Stimulated activated CD4-positive, alpha-beta T cell treated with anti-CD3 and anti-CD28 coated beads, Interleukin-12 subunit alpha, Interleukin-12 subunit beta, amount 100 ng/mL, for 24 hours (primary cell): ENCODE measurements at places on chromosomes 11 and 22.

DNA sequence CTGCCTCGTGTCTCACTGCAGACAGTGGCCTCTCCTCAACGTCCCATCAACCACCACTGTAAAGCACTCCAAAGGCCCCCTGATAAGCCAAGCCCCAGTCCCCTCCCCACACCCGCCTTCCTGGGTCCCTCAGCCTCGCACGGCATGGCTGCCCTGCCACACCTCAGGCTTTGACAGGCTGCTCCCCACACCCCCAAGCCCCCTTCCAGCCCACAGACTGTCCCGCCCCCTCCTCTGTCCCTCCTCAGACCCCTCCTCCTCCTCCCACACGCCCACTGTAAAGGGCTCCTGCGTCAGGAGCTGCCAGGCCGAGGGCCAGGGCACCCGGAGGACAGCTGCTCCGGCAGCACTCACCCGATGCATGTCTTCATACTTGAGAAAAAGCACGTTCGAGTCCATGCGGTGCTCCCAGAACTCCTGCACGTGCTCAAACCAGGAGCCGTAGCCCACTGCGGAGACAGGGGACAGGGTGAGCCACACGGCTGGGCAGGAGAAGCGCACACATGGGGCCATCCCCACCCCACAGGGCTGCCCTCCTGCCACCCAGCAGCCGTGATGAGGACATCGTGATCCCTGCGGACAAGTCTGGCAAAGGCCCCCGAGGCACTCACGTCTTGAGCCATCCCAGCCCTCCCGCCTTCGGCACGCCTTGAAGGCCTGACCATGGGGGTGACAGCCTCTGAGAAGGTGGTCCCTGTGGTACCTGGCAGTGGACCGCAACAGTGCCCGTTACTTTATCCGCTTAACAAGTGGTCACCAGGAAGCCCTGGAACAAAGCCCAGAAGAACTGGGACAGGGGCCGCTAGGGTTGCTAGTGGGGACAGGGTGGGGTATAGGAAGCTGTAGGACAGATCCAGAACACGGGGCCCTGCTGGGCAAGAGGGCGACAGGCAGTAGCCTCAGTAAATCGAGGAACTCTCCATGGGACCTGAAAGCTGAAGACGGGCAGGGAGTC is 21.5 kb upstream of the EFCAB6 start:
- DNase-seq = no peak

- DNase-seq = no peak
Measured at GRCh38 chr22:45740236-45740635, 68.6 kb downstream of the ATXN10 start.

- no peak for DNase-seq
Measured at GRCh38 chr11:102494216-102494615, 36.3 kb downstream of the MMP7 start.

DNA sequence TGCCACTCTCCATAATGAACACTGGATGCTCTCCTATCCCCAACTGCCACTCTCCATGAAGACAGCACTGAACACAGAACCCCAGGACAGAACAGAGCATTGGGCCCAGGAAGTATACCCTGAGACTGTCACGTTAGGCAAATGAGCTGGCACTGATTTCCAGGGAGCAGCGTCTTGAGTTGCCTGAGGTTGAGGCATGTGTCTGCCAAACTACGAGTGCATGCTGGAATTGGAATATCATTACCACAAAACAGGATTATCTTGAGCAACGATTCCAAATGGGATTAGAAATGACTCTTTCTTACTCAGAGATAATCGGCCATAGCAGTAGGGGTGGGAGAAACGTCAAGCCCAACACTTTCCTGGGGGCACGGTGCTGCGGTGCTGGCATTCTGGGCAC is 39.9 kb downstream of the CLPB start:
- no peak for DNase-seq

GRCh38 chr22:30276039-30276438 is 9.4 kb upstream of the OSM start:
- no peak for DNase-seq

DNA sequence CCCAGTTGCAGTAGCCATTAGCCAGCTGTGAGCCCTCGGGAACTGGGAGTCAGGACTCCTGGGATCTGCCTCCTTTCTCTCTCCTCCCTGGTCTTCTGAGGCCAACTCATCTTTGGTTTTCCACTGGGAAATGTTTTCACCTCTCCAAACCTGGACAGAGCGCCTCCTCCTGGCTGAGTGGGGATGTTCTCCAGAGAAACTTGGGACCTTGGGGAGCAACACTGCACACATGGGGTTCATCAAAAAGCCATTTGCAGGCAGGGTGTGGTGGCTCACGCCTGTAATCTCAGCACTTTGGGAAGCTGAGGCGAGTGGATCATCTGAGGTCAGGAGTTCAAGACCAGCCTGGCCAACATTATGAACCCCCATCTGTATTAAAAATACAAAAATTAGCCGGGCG is 145.4 kb downstream of the NECTIN1 start:
- no peak for DNase-seq

GRCh38 chr22:39434721-39435120 is 22.1 kb upstream of the MGAT3 start:
- no peak for DNase-seq

DNA sequence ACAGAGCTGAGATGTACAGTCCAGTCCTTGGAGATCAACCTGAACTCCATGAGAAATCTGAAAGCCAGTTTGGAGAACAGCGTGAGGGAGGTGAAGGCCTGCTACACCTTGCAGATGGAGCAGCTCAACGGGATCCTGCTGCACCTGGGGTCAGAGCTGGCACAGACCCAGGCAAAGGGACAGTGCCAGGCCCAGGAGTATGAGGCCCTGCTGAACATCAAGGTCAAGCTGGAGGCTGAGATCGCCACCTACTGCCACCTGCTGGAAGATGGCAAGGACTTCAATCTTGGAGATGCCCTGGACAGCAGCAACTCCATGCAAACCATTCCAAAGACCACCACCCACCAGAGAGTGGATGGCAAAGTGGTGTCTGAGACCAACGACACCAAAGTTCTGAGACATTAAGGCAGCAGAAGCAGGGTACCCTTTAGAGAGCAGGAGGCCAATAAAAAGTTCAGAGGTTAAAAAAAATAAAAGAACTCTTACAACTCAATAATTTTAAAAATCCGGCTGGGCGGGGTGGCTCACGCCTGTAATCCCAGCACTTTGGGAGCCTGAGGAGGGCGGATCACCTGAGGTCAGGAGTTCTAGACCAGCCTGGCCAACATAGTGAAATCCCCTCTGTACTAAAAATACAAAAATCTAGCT is 69.9 kb upstream of the RTL6 start:
- DNase-seq = peak; percentile 5

- DNase-seq = no peak
Measured at GRCh38 chr22:50635591-50635990, 7.6 kb upstream of the ARSA start.

GRCh38 chr22:45263463-45264269 is 21.1 kb upstream of the UPK3A start:
- DNase-seq = no peak

DNA sequence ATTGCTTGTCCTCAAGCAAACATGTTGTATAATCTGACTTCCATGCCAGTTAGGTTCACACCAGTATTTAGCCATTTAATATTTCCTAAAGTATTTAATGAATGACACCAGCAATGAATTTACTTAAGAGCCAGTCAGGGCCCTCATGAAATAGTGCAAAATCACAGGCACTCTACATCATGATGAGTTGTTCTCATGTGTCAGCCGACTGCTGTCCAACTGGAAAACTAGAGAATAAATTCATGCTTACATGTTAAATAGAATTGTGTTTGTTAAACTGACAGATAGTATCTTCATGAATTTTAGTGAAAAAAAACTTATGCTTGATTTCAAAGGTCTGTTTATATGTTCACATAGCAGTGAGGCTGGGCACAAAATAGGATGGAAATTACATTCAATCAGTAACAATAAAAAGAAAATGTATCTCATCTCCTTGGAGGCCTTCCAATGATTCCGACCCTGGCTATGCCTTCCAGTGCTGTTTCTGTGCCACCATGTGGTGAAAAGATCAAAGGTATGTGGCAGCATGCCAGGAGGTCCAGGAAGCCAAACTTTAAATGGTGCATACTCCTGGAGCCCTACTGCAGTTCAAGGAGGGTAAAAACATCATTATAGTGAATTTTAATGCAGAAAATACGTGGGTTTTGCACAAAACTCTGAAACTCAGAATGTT is 45.2 kb downstream of the CTSC start:
- DNase-seq = no peak

DNA sequence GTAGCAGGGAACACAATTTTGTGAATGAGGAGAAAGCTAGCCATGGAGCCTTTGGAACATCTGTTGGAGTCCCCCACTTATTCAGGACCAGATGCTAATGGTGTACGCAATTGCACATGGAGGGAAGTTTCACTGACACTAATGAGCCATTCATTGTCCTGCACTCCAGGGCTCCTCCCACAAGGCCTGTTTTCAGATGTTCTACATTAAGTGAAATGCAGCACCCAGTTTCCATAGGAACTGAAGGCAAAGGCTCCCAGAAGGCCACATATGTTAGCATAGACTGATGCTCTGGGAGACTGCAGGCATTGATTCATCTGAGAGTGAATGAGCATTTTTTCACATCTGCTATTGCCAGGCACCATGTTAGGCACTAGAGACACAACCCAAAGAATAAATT is 399.5 kb downstream of the ETS1 start:
- no peak for DNase-seq

GRCh38 chr22:40270748-40271373 is 75.4 kb upstream of the ADSL start:
- DNase-seq = no peak

- DNase-seq = no peak
Measured at GRCh38 chr11:128021349-128022006, 565.9 kb downstream of the ETS1 start.

DNA sequence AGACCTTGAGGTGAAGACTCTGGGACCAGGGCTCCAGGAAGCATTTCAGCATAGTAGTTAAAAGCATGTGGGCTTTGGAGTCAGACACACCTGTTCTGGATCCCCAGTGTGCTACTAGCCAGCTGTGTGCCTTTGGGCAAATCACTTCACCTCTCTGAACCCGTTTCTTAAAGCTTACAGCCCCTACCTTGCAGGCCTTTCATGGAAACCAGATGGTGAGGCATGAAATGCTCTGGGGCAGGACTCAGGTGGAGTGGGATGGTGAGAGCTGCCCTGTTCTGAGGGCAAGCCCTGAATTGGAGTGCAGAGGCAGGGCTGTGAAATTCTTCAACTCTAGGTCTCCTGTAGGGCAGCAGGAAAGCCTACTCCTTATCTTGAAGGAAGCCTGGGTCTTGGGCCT is 10.5 kb downstream of the UCP2 start:
- no peak for DNase-seq

- DNase-seq = no peak
Measured at GRCh38 chr22:43136255-43136654, 6.9 kb downstream of the MCAT start.

DNA sequence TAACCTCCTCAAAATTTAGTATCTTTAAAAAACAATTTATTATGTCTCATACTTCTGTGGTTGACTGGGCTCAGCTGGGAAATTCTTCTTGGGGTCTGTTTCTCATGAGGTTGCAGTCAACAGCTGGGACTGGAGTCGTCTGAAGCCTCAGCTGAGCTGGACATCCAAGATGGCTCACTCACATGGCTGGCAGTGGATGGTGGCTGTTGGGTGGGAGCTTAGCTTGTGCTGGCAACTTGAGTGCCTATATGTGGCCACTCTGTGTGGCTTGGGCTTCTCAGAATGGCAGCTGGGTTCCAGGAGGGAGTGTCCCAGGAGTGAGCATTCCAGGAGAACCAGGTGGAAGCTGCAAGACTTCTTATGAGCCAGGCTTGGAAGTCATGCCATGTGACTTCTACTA is 13.2 kb downstream of the THY1 start:
- no peak for DNase-seq

GRCh38 chr11:65524014-65524740 is 706 bp upstream of the SCYL1 start:
- DNase-seq = no peak

DNA sequence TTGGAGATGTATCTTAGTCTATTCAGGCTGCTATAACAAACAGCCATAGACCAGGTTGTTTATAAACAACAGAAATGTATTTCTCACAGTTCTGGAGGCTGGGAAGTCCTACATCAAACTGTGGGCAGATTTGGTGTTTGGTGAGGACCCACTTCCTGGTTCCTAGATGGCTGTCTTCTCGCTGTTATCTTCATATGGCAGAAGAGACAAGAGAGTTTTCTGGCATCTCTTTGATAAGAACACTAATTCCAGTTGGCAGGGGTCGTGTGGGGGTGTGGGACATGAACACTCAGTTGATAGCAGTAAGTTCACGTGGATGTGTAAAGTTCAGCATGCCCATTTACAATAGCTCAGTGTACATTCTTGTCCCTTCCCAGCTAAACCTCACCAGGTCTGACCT is 41.3 kb upstream of the HMGXB4 start:
- no peak for DNase-seq

- DNase-seq = peak; percentile 61
Measured at GRCh38 chr11:64207256-64208085, 950 bp downstream of the FERMT3 start.

GRCh38 chr11:57873196-57873911 is 111.8 kb downstream of the CTNND1 start:
- no peak for DNase-seq

- DNase-seq = no peak
Measured at GRCh38 chr22:22919041-22919440, 31.4 kb downstream of the IGLL5 start.

DNA sequence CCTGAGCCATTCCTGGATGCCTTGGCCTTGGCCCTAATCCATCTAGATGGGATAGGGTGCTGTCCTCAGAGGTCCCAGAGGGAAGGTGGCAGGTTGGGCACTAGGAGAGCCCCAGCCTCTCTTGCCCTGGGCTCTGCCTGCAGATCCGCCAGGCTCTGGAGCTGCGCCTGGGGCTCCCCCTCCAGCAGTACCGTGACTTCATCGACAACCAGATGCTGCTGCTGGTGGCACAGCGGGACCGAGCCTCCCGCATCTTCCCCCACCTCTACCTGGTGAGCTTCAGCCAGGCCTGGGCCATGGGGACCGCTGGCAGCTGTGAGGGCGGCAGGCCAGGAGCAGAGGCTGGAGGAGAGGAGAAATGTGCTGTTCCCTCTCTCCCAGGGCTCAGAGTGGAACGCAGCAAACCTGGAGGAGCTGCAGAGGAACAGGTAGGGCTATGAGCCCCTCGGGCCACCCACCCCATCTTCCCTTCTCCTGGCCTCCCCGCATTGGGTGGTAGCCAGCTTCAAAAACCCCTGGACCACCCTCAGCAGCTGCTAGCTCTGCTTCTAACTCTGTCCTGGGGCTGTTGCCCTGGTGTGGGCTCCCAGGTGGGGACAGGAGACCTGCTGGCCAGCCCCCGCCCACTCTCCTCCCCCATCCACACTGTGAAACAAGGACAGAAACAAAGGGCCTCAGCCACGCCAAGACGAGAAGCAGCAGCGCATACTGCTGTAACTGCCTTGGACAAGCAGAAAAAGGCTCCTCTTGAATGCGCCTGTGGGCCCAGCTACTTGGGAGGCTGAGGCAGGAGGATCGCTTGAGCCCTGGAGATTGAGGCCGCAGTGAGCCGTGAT is 4.9 kb downstream of the SSH3 start:
- no peak for DNase-seq

DNA sequence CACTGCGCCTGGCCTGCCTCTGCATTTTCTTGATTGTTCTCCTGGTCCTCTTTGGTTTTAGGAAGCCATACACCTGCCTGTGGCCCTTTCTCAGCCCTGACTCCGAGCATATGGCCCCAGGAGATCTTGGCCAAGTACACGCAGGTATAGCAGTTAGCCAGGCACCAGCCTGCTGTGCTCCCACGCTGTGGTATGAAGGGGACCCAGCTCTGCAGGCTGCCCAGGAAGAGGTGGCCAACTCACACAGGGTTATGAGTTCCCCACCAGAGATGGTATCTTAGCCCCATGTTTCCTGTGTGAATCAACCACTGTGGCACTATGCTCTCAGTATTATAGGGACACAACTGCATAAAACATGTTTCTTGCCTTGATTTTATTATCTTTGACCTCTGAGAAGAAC is 31.1 kb downstream of the SGSM3 start:
- peak; percentile 10 for DNase-seq
